ENCODE measurements at places on chromosomes 7 and 10.

DNA sequence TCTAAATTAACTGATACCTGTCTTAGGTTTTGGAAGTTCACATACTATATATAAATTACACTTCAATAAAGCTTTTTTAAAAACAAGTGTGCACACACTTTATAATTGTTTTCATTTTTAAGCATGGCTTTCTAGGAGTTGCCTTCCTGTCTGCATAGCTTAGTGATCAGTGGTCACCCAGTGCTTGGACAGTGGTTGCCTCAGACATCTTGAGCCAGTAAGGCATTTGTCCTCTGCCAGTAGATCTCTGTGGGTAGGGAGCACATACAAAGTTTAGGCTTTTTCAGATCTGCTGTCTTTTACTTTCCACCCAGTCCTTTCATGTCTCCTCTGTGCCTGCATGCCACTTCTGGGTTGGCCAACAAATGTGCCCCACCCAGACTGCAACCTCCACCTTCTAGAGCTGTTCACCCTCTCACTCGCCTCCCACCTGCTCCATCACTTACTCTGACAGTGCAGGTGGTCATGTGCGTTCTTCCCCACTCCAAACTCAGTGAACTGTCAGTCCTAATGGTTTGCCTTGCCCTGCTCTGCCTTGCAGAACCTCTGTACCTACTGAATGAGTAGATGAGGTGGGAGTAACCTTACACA lies 31.7 kb downstream of the TPST1 start:
- DNase-seq = no peak

GRCh38 chr10:96170230-96170629 lies 40.1 kb downstream of the ZNF518A start:
- no peak for DNase-seq

GRCh38 chr7:101857358-101857811 lies 40.0 kb downstream of the CUX1 start:
- DNase-seq = no peak

DNA sequence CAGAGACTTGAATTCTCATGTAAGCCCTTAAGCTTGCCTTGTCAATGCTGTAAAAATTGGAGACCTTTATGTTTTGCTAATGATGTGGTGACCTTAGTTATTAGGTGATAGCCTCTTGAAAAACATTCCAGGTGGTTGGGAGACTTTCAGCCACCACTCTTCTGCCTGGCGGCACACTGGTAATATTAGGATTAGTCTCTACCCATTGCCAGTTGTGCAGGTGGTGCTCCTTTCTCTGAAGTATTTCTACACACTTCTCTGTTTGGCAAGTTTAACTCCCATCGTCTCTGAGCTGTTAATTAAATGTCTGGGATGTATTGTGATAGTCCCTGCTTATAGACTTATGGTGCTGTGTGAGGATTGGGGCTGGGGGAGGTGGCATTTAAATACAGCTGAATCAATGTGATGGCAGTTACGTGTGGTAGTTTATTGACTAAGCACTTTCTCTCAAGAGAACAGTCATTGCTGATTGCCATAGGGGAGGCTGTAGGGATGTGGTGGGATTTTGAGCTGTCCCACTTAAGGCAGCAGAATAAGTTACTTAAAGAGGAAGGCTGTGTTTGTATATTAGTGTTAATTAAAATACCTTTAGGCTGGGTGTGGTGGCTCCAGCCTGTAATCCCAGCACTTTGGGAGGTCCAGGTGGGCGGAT lies 61.7 kb downstream of the DAGLB start:
- no peak for DNase-seq

GRCh38 chr10:103072276-103072675 lies 120.8 kb downstream of the NT5C2 start:
- no peak for DNase-seq

DNA sequence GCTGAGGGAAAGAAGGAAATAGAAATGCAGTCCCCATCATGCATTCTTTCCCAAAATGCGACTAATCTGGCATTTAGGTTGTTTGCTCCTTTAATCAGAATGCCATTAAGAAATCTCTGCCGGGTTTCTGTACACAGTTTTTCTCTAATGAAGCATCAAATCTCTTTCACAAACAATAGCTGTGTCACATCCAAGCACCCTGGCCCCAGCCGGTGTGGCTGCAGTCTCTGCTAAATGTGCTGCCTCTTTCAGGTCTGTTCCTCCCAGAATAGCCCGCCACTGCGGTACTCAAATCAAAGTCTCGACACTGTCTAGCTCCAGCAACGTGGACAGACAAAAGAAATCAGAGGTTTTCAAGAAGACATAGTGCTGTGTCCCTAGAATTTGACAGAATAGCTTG lies 343.8 kb downstream of the KCNMA1 start:
- DNase-seq = no peak

DNA sequence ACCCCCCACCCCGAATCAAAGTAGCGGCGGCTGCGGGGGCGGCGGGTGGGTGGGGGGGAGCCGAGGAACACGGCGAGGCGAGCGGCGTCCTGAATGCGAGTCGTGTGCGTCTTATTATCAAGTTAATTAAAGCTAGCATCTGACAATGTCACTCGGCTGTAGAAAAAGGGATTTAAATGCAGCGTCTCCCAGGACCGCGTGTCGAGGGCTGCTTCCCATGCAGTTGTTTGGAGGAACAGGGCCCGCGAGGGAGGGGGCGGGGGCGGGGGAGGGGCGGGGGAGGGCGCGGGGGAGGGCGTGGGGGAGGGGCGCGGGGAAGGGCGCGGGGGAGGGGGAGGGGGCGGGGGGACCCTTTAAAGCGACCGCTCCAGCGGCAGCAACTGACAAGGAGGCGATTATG lies 2.7 kb upstream of the UNCX start:
- no peak for DNase-seq

GRCh38 chr7:27344471-27344870 lies 101.9 kb downstream of the EVX1 start:
- DNase-seq = no peak

GRCh38 chr7:93461350-93461749 lies 113.2 kb downstream of the CALCR start:
- no peak for DNase-seq

DNA sequence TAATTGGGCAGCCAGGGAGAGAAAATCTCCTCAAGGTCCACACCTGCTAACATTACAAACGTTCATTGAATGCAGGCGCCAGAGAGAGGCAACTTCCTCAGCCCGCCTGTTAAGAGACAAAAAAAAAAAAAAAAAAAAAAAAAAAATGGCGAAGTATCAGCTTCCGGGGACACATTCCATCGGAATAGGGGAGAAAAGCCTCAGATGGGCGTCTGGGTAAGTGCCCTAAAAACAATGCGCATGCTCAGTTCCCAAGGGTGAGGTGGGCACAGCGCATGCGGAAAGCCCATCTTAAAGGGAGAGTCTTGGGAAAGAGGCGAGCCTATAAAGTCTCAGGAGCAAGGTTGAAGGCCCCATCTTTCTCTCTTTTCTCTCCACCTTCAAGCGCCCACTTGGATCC lies 1139.7 kb upstream of the CELF2 start:
- no peak for DNase-seq

GRCh38 chr7:148590471-148590870 lies at the start of gene C7orf33:
Gene C7orf33, plus strand, starts transcription at chr7:148590766. Its CDS starts 160 bp downstream, at chr7:148590926.
- no peak for DNase-seq

DNA sequence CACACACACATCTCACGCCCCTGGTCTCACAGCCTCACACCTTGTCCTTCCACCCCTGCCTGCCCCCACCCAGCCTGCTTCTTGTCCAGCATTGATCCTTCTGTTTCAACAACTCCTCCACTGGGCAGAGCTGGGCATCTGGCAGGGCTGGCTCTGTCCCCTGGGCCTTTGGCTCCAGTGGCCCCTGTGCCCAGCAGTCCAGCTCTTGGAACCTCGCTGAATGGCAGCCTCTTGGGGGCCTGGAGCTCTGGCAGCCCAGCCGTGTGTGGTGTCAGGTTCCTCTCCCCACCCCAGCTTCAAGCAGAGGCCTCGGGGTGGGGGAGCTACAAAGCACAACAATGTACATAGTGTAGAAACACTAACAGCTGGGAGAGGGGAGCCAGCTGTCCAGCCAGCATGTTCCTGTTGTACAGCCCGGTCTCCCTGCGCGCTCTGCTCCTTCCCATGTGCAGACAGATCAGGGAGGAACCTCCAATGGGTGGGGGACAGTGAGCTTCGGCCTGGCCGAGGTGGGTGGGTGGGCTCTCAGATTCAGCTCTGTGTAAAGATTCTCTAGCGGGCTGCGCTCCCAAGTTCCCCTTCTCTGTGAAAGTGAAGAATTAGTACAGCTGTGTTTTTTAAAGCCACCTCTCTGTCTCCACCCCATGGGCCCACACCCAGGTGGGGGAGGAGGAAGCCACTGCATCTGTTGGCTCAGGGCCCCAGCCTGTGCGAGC lies 19.4 kb downstream of the ZMIZ2 start:
- no peak for DNase-seq

DNA sequence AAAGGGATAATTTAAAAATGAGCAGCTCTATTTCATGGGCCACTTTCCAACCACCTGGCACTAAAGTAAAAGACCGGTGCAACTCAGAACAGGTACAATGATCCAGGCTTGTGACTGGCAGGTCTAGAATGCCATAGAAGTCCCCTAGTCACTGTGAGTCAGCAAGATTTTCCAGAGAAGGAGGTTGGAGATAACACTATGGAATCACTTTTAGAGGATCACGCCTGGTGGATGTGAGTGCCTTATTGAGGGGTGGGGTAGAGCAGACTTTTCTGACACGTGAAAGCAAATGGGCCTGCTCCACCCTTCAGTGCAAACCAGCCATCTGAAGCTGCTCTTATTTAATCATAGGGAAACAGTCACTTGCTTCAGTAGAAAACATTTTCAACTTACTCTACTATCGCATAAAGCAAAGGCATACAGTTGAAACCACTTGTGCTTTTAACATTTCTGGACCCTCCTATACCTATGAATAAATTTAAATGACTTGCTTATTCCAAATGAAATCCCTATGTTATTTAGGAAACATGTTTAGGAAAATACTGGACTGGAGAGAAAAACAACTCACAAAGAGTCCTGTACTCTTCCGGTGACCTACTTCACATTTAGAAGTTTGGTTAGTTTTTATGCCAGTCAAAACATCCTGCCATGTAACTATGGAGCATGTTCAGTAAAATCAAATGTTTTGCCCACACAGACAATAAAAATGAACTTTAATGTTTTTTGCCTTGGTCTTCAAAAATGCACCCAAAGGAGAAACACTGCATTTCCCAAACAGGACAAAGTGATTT lies 21.5 kb upstream of the AKR1C1 start:
- DNase-seq = no peak

DNA sequence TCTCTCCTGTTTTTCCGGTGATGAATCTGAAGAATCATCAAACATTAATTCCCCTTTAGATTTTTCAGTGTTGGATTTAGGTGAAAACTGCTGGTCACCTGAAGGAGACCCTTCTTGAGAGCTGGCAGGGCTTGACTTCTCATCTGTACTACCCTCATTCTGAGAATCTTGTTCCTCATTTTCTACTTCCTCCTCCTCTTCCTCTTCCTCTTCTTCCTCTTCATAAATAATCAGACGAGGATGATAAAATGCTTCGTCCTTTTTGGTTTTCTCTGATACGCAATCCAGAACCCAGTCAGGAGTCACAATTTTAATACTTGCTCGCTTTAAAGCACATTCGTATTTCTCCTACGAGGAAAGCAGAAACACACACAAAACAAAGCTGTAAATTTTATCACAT lies 26.9 kb downstream of the PAXIP1 start:
- no peak for DNase-seq

DNA sequence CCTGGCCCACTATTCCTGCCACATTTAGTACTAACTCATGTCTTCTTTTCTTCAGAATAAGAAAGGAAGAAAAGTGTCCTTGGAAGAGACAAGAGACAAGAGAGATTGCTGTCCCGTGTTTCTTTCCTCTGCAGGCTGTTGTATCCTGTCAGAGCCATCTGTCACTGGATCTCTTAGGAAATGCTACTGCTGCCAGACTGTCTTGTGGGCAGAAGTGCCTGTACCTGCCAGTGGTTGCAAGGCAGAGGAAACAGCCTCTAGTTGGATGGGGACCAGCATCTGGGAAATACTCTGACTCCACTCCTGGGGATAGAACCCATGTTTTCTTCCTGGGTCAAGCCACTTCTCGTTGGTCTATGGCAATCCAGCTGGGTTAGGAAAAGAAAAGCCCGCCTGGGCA lies 16.7 kb upstream of the MAP3K8 start:
- DNase-seq = no peak

- no peak for DNase-seq
These were observed 83.6 kb downstream of the MGMT start for GRCh38 chr10:129550658-129551057.

DNA sequence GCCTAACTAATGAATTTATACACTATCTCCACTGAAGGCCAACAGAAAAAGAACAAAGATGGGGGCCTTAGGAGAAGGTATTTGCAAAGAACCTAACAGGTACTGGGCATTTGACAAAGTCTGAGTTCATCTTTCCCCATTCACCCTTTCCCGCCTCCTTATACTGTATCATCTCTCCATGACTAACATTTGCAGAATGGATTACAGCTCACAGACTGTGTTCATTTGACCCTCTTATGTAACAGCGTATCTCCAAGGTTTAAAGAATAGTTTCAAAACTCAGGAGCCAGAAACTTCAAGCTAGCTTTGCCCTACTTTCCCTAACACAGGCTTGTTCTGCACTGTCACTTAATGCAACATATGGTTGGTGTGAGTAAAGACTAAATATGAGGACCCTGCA lies 238.7 kb upstream of the CELF2 start:
- no peak for DNase-seq

- DNase-seq = no peak
These were observed 351.3 kb upstream of the BMPER start for GRCh38 chr7:33554046-33554445.

DNA sequence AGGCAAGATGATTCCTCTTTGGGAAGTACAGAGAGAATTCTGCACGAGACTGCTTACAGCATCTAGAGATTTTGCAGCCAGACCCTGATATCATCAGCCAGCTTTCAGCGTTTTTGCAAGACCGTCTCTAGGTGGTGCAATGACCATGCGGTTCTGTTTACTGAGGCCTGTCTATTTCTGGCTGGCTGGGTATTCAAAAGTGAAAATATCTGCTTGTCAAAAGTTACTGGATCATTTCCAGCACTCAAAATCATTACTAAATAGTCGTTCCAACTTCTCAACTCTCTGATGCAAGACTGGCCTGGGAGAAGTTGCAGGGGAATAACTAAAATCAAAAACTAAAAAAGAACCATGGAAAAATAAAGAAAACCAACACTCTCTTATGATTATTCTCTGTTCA lies 240.1 kb downstream of the ELMO1 start:
- peak; percentile 21 for DNase-seq

DNA sequence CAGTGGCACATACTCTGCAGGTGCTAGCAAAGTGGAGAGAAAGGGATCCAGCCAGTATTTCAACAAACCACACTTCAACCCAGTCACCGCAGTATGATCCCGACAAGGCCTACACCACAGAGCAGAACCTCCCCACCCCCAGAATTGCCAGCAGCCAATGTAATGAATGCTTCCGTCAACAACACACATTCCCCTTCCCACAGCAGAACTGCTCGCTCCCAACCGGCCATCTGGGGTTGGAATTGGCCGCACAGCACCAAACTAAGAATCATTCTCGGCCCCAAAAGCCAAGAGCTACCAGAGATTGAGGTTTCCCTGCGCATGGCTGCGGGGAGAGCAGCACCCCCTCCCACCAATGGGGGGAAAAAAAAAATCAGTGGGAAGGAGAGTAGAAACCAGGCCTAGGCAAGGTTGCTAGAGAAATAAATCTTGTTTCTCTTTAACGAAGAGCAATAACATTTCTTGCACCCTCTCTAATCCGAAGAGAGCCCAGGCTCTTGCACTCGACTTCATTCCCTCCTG lies 1.1 kb downstream of the WASL start:
- DNase-seq = peak; percentile 37

Measured in stimulated activated naive CD8-positive, alpha-beta T cell treated with anti-CD3 and anti-CD28 coated beads, Interleukin-15, Interleukin-2, amounts not matched to agents 100 U/mL and 50 U/mL, for 24 hours (primary cell).